ENCODE measurements at places on chromosomes 7 and 10.

DNA sequence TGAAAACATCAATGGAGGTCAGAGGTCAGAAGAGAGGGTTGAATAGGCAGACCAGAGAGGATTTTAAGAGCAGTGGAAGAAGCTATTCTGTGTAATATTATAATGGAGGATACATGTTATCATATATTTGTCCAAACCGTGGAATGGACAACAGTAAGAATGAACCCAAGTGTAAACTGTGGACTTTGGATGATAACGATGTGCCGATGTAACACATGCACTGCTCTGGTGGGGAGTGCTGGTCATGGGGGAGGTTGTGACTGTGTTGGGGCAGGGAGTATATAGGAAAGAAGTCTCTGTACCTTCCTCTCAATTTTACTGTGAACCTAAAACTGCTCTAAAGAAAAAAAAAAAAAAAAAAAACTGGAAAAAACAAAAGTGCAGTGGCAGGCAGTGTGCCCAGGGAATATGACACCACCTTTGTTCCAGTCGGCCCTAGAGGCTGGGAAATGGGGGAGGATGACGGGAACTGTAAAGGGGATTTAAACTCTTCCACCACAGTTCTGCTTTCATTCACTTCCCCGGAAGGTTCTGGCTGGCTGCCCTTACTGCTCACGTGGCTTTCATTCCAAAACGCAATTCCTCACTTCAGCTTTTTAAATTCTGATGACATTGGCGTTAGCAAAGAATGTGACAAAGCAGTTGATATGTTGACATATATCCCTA, 113.7 kb upstream of the ANKRD1 start:
- DNase-seq: no peak

- DNase-seq: no peak
These were observed 394.7 kb upstream of the AKR1E2 start for GRCh38 chr10:4431114-4431863.

DNA sequence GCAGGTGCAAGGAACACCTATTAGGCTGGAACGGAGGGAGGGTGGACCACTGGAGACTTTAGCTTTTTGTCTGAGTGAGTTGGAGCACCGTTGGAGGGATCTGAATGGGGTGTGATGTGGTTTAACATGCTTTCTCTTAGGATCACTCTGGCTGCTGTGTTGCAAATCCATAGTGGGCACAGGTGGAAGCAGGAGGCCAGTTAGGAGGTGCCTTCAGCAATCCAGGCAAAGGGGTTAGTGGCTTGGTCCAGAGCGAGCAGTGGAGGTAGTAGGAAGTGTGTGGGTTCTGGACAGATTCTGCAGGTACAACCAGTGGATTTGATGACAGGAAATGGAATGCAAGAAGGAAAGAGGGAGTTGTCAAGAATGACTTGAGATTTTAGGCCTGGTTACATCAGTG, 95.0 kb downstream of the MMRN2 start:
- no peak for DNase-seq

GRCh38 chr10:125159932-125160855, at the start of gene CTBP2:
CTBP2 (minus strand) TSS chr10:125160563.
- no peak for DNase-seq

DNA sequence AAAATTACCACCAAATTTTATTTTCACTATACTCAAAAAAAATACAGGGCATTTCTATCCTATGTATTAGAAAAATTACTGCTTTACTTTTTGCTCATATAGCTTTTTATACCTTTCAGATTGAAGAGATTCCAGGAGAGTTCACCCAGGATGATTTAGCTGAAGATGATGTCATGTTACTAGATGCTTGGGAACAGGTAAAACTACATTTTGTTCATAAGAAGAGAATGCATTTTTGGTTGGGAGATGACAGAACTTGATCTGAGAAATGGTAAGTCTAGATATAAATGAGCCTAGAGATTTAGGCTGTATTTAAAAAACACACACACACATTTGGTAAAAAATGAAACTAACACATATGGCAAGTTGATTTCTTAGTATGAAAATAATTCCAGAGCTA, 38.1 kb upstream of the ARL4A start:
- no peak for DNase-seq

DNA sequence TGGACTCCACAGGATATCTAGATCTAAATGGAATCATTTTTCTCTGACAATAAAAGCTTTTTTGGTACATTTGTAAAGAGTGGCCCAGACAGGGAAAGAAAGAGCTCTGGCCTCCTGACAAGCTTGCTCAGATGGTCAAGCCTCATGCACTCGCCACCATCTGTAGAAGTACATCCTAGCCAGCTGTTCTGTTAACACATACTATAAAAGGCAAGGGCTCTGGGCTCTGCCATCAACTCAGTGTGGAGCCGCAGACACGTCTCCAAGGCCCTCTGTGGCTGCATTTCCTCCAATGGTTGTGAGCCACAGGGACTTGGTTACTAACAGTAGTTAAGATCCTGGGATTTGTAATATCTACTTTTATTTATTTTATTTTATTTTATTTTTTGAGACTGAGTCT, 70.8 kb upstream of the KDM7A start:
- no peak for DNase-seq

GRCh38 chr7:83005410-83005809, 157.3 kb downstream of the PCLO start:
- DNase-seq: no peak

DNA sequence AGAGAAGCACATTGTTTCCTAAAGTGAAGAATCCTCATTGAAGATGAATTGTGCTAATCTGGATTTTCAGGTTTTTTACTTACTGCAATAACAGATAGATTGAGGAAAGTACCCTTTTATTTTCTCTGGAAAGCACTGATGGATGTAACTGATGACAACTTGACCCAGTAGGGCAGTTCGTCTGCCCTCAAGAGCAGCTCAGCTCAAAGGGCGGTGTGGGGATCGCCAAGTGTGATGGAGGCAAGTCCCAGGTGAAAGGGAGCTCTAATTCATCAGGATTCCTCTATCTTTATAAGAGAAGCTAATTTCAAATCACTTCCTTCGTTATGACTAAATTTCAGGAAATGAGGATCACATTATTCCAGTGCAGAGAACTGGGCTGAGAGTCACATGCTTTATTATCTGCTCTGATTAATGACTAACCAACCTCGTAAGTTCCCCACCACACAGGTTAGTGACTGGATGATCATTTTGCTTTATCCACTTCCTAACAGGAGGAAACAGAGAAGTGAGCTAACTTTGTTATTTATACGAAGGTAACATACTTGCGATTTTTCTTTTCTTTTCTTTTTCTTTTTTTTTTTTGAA, 98.8 kb downstream of the PFKFB3 start:
- no peak for DNase-seq

DNA sequence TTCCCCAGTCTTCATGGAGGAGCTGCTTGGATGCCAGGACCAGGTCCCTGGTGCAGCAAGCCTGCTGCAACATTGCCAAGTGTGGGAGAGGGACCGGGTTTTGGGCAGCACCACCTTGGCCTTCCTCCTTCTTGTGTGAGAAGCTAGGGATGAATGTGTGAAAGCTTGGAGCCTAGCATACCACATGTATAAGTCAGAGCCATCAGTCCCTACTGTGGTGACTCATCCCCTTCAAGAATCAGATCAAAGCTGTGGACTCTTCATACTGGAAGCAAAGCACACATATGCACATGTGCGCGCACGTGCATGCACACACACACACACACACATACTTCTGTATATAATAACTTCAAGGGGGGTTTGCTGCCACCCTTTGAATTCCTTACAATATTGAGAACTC, 527.8 kb downstream of the LRMDA start:
- no peak for DNase-seq

- DNase-seq: no peak
These were observed 12.7 kb downstream of the LMTK2 start for GRCh38 chr7:98119256-98119918.
